ENCODE measurements at places on chromosomes 1 and 21.

- DNase-seq: no peak
These were observed 52.7 kb downstream of the PKN2 start for GRCh38 chr1:88736633-88737248.

DNA sequence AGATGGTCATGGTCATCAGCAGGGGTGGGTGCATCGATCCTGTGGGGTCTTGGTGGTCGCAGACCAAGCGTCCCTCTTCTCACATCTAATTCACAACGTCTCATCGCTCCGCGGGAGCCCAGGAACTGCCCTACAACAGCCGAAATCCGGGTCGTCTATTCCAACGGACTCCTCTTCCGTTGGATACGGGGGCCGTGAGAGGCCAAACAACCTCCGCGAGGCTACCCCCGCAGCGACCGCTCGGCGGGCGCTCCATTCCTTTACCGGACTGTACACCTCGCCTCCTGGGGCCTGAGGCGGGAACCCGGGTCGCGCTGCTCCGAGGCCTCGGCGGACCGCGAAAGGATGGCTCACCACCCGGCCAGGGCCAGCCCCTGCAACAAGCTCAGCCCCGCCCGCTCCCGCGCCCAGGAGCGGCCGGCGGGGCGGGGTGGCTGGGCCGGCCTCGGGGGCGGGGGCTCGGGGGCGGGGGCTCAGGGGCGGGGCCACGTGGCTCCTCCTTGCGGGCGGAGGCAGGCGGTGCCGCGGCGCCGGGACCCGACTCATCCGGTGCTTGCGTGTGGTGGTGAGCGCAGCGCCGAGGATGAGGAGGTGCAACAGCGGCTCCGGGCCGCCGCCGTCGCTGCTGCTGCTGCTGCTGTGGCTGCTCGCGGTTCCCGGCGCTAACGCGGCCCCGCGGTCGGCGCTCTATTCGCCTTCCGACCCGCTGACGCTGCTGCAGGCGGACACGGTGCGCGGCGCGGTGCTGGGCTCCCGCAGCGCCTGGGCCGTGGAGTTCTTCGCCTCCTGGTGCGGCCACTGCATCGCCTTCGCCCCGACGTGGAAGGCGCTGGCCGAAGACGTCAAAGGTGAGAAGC, at the start of gene QSOX1:
Gene QSOX1, plus strand, starts transcription at position 545 of the 857 bp plus-strand sequence. Its CDS starts 39 bp downstream, at position 584.
- no peak for DNase-seq

- no peak for DNase-seq
These were observed 362.3 kb upstream of the VAMP3 start for GRCh38 chr1:7408771-7409150.

DNA sequence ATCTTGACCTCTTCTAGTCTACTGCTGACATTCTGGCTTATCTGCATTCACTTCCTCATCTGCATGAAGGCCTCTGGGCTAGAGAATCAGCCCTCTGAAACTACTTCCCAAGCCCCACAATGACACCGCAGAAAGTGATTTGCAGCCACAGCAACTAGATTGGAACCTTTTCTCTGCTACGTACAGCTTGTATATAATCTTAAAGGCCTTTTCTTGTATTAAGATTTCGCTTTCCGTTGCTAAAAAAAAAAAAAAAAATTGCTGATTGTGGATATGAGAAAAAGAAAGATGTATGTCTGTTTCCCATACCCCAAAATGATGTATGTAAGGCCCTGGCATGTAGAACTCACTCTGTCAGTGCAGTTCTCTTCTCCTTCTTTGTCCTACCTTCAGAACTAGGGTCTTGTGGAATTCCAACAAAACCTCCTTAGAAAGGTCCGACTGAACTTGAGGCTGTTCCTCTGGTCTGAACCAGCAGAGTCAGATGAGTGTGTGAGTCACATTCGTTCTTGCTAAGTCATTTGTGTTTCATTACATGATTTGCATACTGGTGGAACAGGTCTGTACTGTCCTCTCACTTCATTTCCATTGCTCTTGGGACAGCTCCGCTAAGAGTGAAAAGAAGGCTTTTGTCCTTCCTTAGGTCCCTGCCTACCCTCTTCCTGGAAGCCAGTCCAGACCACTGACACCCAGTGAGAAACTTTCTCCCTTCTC, 62.7 kb downstream of the PLPP3 start:
- DNase-seq: no peak
